ENCODE measurements at places on chromosomes 6 and 20. TPM values are rescaled to one million over a fixed set of nuclear protein-coding genes. Genes with fewer than 3 reads are reported as not detected.

OPN5 gene
- total RNA-seq = not detected

- no peak for DNase-seq
- no peaks in the 10 kb centered on the region for H3K4me1 ChIP-seq
- H3K27me3 ChIP-seq = no peaks in the 10 kb centered on the region
- no peak overlapping the region for H3K27ac ChIP-seq
- no peak overlapping the region for H3K4me3 ChIP-seq
- H3K36me3 ChIP-seq = peaks cover 11% of the 10 kb centered on the region
Measured at GRCh38 chr6:27556406-27556805, 83.5 kb upstream of the ZNF184 start.

ESF1 gene
- total RNA-seq = 17.4 TPM

GRCh38 chr6:84228198-84228543 is 728 bp upstream of the CEP162 start:
- H3K27me3 ChIP-seq = peaks cover 24% of the 10 kb centered on the region
- no peak for DNase-seq
- no peaks in the 10 kb centered on the region for H3K36me3 ChIP-seq
- no peak overlapping the region for H3K27ac ChIP-seq
- H3K4me3 ChIP-seq = peak overlapping the region; percentile 94
